Memory B cell (primary cell): ENCODE measurements at places on chromosomes 2 and 18.

DNA sequence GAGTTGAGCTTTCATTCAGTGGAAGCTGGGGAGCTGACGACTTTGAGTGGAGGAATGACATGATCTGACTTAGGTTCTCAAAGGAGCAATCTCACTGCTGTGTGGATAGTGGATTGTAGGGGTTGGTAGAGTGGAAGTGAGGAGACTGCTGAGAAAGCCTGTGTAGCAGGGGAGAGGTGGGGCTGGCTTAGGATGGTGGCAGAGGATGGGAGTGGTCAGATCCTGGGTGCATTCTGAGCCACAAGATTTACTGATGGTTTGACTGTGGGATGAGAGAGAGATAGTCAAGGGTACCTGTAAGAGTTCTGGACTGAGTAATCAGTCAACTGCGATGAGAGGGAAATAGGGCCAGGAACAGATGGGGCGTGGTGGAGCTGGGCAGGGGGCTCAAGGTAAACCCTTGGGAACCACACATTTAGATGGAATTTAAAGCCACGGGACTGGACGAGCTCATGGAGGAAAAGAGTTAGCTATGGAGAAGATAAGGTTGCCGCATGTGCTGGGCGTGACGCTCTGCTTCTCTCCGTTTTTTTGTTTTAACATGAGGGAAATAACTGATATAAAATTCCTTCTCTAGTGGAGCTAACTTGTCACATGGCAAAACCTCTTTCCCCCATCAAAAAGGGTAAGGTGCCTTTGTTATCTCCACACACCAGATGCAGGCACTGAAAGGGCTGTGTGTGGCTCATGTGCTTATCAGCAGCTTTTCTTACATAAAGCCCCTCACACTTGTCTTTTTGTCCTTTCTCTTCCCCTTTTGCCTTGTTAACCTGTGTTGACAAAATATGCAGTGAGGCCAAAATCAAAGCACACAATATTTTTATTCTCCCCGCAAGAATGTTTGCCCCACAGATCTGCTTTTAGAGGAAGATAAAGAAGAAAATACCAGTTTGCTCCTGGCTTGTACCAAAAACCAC, 379.8 kb downstream of the TSN start:
- DNase-seq: no peak

- DNase-seq: no peak
These were observed 75.0 kb upstream of the BZW1 start for GRCh38 chr2:200736646-200737274.

DNA sequence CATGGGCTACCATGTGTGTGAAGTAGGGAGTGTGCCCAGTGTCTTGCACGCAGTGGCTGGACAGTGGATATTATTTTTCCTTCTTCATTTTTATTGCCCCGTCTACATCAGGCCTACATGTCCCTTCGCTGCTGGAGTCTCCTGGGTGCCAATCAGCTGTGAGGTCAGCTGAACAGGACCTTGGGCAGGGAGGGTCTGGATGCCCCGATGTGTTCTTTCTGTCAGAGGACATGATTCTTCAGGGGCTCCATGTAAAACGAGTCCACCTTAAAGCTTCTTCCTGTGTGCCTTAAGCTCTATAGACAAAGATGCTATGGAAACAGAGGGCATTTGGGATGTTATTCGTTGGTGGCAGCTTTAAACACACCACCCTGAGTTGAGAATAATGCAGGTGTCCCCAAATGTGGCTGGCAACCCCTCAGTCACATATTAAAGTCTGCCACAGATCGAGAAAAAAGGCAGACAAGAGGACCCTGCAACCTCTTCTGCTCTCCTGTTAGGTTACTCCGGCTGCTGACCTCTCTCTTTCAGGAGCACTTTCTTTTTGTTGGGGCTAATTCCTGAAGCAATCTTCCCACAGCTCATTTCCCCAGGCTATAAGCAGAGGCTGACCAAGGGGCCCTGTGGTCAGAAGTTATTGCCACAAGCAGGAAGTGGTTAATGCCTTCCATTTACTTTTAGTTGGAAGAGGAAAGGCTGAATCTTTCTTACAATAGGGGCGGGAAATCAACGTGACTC, 20.0 kb downstream of the GREB1 start:
- no peak for DNase-seq

DNA sequence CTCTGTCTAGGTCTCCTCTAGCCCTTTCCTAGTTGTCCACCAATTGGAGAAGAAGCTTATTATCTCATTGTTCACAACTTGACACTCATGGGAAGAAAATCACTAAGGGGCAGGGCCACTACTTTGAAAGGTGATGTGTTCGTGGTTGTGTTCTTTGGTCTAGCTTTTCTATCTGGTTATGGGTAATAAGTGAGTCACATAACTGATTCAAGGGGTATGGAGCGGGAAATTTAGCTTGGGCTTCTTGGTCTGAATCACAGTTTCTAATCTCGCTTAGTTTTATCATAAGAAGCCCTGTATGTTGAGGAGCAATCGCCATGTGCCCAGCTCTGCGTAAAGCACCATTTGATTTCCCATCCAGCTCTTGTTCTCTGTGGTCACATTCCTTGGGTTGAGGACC, 18.7 kb upstream of the DYTN start:
- no peak for DNase-seq

DNA sequence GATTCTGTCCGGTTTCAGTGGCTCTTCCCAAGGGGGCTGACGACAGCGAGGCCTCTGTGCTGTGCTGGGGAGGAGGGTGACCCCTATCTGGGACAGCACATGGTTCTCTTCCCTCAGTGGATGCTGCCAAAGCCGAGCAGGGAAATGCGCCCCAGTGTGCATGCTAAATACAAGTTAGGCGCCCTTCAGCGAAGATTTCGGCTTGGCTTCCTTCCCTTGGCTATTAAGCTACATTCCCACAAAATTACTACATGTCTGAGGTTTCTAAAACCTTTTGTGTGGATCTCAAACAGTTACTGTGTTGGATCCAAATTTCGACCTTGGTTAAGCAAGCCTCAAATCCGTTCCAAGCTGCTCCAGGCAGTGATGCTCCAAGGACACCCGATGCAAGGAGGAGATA, 440.3 kb downstream of the NRXN1 start:
- DNase-seq: no peak

DNA sequence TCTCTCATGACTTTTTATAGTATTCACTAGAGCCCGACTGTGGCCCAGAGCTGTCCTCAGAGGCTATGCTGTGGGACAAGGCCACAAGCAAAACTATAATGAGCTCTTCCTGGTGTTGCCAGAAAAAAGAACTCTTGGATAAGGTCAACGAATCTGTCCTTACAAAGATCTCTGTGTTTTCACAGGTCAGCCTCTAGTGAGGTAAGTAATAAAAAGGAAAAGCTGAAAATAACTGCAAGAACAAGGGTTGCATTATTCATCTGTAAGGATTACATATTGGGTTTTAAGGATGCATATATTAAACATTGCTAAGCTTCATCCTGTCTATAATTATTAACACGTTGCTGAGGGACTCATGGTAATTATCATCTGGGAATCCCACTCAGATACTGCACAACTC, 62.8 kb upstream of the ATL2 start:
- no peak for DNase-seq

- no peak for DNase-seq
These were observed 371.1 kb downstream of the FIGN start for GRCh38 chr2:163364736-163365135.

DNA sequence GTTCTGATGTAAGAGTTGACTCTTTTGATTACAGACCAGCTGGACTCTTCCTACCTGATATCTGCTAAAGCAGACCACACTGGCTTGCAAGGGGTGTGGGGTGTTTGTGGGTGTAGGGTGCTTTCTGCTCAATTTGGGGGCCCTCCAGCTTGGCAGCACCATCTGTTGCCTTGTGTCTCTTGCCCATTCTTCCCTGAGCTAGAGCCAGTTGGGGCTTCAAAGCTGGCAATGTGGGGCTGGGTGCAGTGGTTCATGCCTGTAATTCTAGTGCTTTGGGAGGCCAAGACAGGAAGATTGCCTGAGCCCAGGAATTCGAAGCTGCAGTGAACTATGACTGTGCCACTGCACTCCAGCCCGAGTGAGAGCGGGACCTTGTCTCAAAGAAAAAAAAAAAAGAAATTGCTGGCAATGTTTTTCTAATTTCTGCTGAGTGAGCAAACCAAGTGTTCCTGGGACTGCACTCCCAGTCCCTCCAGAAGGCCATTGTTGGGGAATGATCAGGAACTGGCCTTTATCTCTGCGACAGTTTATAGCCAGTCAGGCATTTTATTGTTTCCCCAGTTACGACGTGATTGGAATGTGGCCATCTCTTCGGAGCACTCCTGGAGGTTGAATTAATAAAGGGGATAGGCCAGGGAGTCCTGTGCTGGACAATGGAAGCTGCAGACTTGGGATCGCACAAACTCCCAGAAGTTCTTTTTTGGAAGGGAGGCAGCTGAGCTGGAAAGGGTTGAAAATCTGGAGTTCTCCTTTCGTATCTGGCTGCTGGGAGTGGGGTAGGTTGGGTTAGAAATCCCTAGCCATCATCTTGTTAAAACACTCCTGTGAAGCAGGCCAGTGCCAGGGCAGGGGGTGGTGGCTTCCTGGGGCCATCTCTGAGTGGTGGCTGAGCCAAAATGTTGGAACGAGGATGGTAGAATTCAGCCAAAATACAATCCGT, 57.2 kb downstream of the LIPG start:
- DNase-seq: no peak

GRCh38 chr18:35322486-35323458, 21.4 kb downstream of the ZNF24 start:
- no peak for DNase-seq
